ENCODE measurements at places on chromosomes 5 and 9.

DNA sequence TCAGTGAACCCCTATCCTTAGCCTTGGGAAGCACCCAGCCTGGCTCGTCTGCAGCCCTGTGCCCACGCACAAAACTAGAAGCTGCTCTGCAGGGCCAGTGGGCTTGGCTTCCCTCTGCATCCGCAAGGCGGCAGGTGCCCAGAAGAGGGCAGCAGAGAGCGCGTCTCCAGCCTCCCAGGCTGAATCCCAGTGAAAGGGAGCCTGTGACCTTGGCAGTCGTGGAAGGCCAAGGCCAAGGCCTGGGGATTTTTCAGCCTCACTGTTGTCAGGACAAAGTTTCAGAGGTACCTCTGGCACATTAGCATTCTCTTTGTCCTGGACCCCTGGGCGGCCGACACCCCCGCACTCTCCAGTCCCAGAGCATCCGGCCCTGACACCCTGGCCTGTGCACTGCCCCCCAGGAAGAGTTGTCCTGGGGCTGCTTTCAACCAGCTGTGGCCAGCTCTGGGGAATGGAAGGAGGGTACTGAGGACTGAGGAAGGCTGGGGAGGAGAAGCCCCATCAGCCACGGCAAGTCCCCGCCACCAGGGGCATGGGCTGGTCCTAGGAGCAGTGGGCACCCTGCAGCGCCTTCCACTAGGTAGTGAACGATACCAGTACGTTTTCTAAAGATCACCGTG, 63.6 kb upstream of the IL17B start:
- peak; percentile 57 for DNase-seq

GRCh38 chr5:143051244-143052058, 281.3 kb downstream of the ARHGAP26 start:
- DNase-seq = no peak

- no peak for DNase-seq
These were observed 136.8 kb downstream of the C5orf15 start for GRCh38 chr5:133831491-133832224.

GRCh38 chr5:157443041-157443549, 16.9 kb upstream of the NIPAL4 start:
- DNase-seq = no peak

DNA sequence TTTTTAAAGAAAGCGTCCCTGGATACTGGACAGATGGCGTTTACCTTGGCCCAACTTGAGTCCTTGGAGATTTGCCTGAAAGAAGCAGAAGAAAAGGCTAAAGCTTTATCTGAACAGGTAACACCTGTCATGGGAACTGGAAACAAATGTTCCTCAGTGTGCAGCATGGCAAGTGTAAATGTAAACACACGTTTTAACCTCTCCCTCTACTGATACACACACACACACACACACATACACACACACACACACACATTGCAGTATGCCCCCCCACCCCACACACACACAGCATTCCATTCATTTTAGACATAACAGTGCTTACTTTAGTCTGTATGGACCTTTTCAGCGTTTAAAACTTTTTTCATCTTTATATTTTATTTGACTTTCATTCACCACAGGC, 51.1 kb downstream of the CCDC192 start:
- DNase-seq = no peak

DNA sequence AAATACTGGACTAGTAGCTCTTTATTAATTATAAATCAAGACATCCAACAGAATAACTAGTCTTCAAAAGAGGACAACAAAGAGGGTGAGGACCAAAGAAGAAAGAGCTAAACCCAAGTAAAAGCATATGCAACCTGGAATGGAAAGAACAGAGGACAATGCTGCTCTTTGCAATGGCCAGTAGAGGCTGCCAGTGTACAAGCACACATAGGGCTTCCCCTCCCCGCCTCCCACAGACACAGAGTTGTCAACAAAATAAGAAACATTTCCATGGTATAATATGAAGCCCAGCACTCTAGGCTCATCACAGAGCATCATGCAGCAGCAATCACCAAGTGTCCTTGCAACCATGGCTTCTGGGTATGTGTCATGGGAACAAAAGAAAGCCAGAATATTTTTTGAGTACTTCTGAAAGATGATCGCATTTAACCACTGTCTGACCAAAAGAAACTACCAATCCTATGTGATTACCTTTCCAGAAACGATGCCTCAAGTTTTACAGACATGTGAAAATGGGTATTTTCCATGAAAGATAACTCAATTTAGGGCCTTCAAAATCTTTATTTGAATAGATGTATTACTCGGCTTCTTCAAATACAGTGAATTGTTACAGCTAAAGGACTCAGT, 58.1 kb downstream of the RFX3 start:
- peak; percentile 47 for DNase-seq

DNA sequence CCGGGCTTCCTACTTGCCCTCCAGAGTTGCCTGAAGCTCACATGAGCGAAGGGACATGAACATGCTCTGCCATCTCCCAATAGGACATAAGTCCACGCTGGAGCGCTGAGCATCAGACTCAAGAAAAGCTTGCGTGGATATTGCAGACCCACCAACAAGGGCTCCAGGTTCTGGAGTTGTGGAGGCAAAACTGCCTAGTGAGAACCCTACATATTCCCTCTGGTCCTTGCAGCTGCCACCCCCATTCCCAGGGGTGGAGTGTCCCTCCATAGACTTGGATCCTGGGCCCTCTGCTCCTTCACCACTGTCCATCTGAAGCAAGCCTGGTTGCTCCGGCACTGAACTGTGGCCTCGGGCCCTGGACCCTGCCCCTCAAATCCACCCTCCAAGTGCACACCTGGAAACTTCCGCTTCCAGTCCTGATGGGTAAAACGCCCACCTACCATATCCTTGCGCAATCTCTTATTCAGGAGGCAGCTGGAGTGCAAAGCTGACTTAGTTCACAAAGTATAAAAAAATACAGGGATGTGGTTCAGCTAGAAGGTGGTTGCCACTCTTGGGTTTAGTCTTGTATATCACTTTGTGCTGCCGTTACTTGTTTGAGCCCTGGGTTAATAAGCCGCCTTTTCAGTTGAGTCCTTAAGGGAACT, 28.0 kb downstream of the HRH2 start:
- DNase-seq = no peak

GRCh38 chr5:177503351-177504085, 6.1 kb downstream of the DOK3 start:
- no peak for DNase-seq

GRCh38 chr9:20508242-20508641, 114.1 kb downstream of the MLLT3 start:
- no peak for DNase-seq

DNA sequence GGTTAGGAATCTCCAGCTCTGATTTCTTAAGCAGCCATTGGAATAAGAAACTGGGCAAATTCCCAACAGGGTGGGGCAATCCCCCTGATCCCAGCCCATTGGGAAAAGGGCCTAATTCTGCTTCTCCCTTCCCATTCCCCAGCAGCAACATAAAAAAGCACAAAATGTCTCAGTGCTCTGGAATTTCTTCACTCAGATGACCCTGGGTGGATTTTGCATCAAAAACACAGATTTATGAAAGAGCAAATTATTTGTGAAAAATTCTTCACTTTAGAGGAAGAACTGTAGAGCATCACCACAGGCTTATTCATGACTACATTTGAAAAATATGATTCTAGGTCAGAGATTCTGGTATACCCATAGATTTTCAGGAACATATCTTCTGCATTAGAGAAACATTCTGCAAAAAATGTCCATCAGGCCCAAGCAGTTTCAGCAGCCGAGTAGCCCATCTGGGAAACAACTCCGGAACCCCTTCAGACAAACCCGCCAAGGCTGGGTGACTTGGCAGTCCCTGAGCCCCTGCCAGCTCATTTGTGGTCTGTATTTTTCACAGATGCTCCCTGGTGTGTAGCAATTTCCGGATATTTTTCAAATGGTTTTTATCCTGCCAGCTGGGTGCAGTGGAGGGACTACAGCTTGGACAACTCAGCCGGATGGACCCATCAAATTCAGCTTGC, 102.1 kb upstream of the RANBP3L start:
- no peak for DNase-seq

DNA sequence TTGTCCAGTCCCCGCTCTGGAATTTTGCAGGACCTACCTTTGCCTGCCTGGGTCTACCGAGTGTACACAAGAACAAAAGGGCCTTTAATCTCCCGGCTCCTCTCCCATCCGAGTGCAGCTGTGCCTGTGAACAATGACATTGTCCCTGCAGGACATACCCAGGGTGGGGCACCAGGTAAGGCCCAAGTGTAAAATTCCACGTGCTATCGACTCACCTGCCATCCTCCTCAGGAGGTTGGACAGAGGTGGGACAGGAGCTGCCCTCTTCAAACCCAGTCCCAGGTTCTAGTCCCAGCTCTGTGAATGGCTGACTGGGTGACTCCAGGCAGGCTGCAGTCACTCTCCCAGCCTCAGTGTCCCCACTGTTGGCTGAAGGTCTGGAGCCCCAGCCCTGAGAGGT, 159.6 kb upstream of the ALDH1B1 start:
- no peak for DNase-seq

DNA sequence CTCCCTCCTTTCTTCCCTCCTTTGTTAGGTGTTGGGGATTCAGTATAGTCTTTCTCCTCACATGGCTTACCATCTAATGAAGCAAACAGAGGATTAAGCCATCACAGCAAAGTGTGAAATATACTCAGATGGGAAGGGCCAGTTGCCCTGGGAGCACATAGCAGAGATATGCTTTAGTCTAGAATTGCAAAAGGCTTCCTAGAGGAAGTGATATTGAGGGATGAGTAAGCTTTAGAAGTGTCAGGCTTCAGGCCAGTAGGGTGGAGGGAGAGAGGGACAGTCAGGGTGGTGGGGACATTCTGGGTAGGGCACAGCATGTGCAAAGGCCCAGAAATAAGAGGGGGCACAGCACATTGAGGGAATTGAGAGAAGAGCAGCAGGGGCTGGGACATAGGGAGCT, 46.2 kb upstream of the GLRA1 start:
- DNase-seq = no peak

GRCh38 chr5:133041157-133041784, 10.5 kb upstream of the HSPA4 start:
- DNase-seq = no peak

DNA sequence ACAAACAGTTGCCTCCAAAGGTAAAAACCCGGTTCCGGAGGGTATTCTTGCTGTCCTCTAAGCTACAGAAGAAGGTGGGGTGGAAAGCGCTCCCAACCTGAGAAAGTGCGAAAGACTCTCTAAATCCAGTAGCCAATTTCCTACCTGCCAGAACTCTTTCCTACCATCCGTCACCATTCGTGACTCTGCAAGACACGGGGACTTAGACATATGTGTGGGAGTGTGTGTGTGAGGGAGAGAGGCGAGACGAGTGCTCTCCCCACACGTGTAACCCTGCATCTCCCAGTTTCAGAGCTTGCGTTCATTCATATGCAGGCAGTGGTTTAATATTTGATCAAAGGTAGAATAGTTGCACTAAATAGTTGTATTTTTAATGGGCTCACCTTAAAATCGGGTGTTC, 473 bp upstream of the GABRA1 start:
- DNase-seq = no peak

- DNase-seq = no peak
These were observed 75.5 kb downstream of the EPB41L4B start for GRCh38 chr9:109245310-109245897.

DNA sequence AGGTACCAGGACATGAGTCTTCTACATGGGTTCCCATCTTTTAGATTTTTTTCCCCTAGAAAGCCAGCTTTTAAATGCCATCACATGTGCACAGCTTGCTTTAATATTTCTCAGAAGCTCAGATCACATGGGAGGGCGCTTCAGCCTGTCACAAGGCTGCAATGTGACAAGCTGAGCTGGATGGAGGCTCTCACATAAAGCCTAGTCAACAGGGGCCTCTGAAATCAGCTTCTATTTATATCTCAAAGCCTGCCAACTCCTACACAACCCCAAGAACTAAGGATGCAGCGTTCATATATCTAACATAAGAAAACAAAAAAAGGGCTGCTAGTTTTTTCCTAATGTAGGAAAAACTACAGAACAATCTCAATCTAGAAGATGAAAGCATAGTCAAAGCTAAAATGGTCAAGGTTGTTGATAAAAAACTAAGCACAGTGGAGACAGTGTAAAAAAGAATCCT, 2.3 kb downstream of the ZFAND5 start:
- DNase-seq = peak; percentile 33
